Sciatic nerve (tissue), 2 donors: ENCODE measurements at places on chromosomes 5 and 9.
A peak's percentile ranks its signal among the peaks of the same experiment; 100 is the strongest.

DNA sequence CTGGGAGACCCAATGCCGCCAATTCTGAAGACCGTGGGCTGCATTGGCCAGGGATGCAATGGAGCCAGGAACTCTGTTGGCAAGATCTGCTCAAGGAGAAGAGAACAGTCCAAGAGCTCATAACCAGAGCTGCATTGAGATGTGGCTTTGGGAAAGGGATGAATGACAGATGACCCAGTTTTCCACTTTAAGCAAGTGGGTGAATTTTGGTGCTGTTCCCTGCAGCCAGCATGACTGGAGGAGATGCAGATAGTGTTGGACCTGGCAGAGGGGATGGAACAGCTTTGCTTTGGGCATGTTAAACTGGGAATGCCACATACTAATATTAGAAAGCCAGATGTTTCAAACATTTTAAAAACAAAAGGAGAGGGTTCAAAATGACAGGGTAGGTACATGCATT lies 143.1 kb downstream of the FSTL4 start:
- DNase-seq: no peak

DNA sequence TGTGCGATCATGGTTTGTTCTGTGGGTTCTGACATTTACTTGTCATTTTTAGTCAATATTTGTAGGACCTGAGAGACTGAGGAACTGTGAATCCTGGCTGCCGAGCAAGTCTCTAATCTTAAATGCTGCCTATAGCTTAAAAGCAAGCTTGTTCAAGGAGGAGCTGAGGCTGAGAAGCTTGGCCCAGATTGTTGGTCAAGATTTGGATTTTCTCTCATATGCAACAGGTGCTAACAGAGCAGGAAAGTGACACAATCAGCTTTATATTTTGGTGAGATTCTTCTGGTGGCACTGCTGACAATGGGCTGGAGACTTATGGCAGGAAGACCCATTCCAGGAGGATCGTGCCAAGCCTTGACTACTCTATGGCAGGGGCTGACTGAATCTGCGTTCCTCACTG lies 192.5 kb downstream of the MAPKAP1 start:
- no peak for DNase-seq

DNA sequence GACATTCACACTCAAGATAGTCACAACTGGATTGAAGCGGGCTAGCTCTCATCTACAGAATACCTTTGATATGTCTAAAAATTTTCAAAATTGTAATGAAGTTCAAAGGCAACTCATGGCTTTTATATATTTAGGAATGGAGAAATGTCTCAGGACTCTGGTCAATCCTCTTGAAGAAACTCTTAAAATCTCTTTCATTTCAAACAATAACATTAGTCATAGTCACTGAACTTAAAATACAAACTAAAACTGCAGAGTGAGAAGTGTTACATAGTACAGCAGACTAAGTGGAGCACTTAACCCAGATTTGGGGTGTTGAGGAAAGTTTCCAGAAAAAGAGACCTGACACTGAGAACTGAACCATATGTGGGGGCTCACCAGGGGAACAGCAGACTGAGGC lies 20.7 kb downstream of the FANCC start:
- no peak for DNase-seq

GRCh38 chr9:128026773-128027541 lies 40.2 kb downstream of the NAIF1 start:
- no peak for DNase-seq

- DNase-seq: no peak
Observed at GRCh38 chr5:18023275-18023674, 389.0 kb downstream of the TAF11L14 start.

GRCh38 chr9:137756045-137756744 lies 121.4 kb upstream of the CACNA1B start:
- DNase-seq: no peak

DNA sequence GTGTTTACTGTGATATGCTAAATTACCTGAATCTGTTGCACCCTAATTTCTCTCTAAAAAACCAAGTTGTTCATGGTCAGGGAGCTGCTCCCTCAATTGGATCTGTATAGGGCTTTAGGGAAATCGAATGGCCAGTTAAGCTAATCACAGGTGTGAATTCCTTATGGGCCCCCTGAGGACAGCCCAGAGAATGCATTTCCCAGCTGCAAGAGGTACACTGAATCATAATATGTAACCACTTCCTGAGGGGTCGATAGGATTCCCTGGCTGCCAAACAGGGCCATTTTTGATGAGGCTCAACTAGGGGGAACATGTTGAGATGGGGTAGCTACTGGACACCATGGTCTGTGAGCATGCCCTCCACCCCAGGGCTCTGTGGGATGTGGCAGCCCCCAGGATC lies 478.6 kb downstream of the CCDC171 start:
- no peak for DNase-seq

DNA sequence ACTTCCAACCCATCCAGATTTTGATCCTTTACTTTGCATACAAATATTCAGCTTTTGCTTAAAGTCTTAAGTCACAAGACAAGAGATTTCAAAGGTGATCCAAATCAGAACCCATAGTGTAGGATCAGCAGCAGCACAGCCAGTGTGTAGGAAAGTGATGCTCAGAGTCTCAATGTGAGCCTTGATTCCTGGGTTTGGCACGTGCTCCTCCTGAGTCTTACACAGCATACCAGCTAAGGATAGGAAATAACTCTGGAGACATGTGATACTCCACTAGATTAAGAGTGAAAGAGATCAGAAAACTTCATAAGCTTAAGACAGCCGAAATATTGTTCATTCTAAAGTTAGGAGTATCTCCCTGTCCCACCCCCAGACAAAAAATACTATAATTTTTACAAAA lies 344.9 kb downstream of the SEMA5A start:
- no peak for DNase-seq

DNA sequence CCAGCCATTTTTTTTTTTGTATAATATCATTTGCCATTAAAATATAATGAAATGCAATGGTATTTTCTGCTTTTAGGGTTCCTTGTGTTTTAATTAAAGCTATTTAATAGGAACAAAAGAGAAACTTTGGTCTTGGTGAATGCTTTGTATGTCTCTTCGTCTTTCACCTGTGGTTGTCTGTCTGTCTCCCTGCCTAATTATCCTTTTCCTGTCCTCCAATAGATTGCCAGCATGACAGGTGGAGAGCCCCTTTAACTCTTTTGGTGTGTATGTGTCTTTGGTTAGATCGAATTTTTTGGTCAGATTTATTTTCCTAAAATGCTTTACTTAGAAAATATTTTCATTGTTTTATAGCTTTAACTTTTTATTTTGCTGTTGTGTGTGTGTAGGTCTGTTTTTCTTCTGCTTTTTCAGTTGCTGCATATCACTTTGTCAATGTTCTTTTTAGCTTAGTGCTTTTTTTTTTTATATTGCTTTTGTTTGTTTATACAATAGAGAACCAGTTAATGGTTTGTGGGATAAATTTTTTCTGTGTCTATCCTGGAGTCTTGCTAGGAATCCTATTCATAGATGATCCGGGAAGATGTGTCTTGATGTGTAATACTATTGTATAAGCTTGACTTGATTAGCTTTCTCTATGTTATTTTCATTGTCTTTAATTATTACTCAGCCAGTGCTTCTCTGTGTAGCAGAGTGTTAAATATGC lies 8.6 kb downstream of the CHMP5 start:
- no peak for DNase-seq

- DNase-seq: no peak
Observed at GRCh38 chr9:126971261-126971660, 56.7 kb downstream of the RALGPS1 start.

DNA sequence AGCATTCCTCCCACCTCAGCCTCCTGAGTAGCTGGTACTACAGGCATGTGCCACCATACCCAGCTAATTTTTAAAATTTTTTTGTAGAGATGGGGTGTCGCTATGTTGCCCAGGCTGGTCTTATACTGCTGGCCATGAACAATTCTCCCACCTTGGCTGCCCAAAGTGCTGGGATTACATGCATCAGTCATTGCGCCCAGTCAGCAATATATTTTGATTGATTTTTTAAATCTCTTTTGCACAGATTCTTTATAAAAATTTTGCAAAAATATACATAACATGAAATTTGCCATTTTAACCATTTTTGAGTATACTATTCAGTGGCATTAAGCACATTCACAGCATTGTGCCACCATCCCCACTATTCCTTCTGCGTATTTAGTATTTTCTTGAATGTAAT lies 94.0 kb downstream of the INVS start:
- DNase-seq: no peak

GRCh38 chr9:438961-439768 lies 224.5 kb downstream of the DOCK8 start:
- DNase-seq: no peak

- DNase-seq: peak; percentile 47
Observed at GRCh38 chr5:462051-462481, 19.1 kb downstream of the EXOC3 start.

DNA sequence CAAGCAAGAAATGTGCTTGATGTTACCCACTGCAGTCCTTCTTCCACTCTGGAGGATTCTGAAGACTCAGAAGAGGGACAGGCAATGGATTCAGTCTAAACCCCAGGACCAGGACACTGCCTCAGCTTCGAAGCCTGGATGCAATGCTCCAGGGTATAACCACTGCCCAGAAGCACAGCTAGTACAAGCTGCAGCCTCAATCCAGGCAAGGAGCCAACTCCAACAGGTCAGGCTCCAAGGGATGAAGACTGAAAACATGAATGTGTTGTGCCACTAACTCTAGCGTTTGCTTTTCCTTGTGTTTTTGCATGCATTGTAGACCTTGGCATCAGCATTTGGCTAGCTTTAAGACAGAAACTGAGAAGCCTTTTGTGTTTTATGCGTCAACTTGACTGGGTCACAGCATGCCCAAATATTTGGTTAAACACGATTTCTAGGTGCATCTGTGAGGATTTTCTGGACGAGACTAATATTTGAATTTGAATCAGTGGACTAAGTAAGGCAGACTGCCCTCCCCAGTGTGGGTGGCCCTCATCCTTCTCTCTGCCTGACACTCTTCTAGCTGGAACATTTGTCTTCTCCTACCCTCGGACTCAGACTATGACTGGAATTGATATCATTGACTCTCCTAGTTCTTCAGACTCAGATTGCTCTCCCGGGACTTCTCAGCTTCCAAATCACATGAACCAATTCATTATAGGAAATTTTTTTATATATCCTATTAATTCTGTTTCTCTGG lies 20.5 kb upstream of the GPX3 start:
- peak; percentile 82 for DNase-seq

GRCh38 chr9:90142580-90142979 lies 500.0 kb downstream of the DIRAS2 start:
- DNase-seq: peak; percentile 61

GRCh38 chr5:168377525-168377924 lies 86.1 kb downstream of the WWC1 start:
- no peak for DNase-seq

- DNase-seq: no peak
Observed at GRCh38 chr9:36396985-36397384, 3.1 kb downstream of the RNF38 start.

DNA sequence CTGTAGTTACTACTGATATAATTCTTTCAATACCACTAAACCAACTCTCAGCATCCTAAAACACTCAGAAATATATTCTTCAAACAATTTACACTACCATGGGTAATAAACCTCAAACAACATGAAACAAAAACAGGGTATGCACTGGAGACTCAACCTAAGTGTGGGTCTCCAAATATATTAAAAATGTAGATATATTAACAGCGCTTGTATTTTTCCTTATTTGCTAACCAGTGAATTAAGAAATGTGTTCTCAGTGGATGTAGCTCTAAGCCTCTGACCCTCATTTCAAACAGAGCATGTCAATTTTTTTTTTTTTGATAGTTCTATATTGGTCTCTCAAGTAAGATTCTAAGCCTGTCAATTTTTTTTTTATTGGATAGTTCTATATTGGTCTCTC lies 778.5 kb upstream of the CDH10 start:
- DNase-seq: no peak
